Dorsolateral prefrontal cortex (tissue), 122 donors: ENCODE measurements at places on chromosomes 2 and 18. TPM values are rescaled to one million over a fixed set of nuclear protein-coding genes. Genes with fewer than 3 reads are reported as not detected.

DNA sequence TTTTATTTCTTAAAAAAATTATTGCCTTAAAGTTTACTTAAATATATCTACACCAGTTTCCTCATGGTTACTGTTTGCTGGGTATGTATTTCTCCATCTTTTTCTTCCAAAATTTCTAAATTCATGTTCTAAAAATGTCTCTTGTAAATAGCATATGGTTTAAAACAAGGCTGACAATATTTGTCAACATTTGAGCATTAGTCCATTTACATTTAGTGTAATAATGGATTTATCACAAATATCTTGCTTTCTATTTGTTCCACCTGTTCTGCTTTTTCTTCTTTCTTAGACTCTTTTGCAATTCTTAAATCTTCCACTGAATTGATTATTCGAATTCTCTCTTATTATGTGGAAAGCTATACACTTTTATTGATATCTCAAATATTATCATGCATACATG lies 87.7 kb upstream of the SMAD7 start:
- DNase-seq, result no peak

DNA sequence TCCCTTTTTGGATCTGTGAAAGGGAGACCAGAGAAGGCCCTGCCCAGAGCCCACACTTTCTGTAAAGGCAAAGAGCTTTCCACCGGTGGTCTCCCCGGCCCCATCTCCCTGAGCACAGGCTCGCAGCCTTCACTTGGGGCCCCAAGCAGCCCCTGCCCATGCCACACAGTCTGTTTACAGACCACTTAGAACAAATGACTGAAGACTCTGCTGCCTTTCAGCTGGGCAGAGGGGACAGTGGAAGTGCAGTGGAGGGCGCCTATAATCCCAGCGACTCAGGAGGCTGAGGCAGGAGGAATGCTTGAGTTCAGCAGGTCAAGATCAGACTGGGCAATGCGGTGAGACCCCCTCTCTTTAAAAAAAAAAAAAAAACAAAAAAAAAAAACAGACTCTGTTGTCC lies 28.9 kb downstream of the SERTAD2 start:
- no peak for DNase-seq

- DNase-seq, result no peak
These were observed 146.9 kb upstream of the MAP3K20 start for GRCh38 chr2:172928756-172929155.

DNA sequence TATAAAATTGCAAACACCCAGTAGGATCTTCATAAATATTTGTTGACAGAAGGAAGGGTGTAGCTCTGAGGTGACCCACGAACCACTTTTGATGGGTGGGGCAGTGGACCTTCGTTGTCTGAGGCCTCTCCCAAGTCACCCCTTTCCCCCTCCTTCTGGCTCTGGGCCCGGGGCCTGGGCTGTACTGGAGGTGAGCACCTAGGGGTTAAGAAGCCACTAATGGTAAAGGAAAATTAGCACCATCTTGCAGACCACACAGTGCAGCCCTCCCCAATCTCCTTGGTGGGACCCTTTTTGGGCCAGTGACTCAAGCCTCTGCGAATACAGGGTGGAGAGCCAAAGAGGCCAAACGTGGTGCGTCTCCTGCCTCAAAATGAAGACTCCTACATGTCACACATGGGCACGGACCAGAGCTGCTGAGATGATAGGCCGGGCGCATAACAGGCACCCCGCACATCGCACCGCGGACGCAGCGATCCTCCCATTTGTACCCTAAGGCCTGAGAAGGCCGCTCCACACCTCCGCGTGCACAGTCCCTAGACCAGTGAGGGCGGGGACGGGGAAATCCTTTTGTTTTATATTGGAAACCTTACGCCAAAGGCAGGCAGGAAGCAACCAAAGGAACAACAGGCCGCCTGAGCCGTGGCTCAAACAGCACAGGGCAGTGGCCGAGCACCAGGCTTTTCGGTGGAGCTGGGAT lies 31.9 kb upstream of the ATP6V1B1 start:
- no peak for DNase-seq

DNA sequence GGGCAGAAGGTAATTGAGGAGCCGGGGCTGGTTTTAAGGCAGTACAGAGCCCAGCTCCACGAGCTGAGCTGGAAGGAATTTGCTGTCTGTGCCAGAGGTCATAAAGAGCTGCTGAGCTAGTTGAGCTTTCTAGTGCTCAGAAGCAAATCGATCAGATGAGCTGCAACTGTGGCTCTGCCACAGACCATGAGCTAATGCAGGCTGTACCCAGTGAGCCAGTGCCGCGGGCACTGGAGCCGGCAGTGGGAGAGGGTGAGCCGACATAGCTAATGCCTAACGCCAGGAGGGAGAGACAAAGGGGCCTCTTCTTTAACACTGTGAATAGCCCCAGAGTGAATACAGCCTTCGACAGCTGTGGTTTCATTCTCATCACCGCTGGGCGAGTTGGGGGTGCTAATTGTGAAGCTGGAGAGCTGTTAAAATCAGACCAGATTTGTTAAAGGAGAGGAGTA lies 410.1 kb upstream of the TCF4 start:
- peak; percentile 72 for DNase-seq

DNA sequence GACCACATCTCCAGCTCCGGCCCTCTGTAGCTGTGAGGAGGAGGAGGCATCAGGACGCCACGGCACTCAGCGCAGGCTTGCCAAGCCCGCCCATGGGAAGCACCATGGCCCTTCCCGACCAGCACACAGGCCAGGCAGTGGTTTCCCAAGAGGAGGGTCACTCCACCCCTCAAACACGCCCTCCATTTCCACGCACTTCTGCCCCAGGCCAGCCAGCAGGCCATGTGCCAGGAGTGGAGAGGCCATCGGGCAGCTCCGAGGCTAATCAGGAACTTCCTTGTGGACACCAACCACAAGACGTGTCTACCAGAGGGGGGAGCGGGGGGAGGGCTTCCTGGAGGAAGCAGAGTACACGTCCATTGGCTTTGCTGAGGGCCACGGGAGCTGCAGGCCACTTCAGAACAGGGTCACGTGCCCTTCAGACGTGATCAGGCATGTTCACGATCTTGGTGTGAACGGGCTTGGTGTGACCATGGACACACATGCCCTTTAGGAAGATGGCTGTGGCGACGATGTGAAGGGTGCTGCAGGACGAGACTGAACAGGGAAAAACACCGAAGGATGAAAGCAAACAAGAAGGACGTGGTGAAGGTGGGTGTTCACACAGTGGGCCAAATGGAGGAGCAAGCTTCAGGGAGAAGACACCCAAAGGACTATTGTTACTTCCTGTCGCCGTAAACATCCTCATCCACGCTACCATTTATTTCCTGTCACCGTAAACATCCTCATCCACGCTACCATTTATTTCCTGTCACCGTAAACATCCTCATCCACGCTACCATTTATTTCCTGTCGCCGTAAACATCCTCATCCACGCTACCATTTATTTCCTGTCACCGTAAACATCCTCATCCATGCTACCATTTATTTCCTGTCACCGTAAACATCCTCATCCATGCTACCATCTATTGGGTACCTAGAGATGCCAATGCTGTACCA lies 6.5 kb upstream of the MTERF4 start:
- DNase-seq, result no peak

The R3HDM1 gene
- 269 TPM for total RNA-seq

The ST8SIA3 gene
- 114 TPM for total RNA-seq

The BMP10 gene
- not detected for total RNA-seq
